ENCODE measurements at places on chromosomes 13 and 19.

GRCh38 chr13:82829040-82829439 lies 1053.2 kb downstream of the SLITRK1 start:
- no peak for DNase-seq

DNA sequence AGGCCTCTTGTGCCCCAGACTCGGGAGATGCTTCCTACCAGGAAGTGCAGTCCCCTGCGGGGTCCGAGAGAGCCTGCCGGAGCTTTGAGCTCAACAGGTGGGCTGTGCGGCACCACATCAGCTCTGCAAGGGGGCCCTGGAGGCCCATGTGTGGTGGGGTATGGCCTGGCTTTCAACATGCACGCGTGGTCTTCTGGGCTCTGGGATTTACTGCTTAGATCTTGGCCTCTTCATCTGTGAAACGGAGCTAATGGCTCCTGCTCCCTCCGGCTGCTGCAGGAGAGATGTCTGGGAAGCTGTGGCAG lies 18.0 kb downstream of the NDUFB7 start:
- DNase-seq, result no peak

DNA sequence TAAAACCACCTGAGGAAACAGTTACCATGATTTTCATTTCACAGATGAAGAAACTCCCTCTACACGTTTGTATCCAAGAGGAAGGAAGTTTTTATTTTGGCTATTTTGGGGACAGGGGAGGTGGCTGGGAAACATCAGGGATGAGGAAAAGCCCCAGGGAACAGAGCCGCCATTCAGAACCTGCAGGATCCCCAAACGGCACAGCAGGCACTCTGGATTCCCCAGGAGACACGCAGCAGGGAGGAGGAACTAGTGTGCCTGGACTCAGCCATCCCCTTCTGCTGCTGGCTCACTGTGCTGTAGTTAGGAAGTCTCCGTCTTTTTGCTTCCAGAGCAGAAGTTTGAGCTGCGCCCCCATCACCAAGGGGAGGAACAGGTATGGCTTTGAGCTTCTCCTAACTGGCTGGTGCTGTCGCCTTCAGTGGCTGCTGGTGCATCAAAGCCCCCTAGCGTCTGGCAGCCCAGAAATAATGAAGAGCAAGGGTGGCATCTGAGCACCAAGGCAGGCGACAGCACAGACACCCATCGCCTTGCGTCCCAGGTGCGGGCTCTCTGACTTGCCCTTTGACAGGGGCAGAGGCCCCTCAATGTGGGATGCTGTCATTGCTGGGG lies 4.2 kb downstream of the NAPA start:
- no peak for DNase-seq

GRCh38 chr13:66414066-66414800 lies 815.9 kb downstream of the PCDH9 start:
- no peak for DNase-seq

Data from ELR (cell line).